ENCODE measurements at places on chromosomes 1 and 21. TPM values are rescaled to one million over a fixed set of nuclear protein-coding genes. Genes with fewer than 3 reads are reported as not detected.

DNA sequence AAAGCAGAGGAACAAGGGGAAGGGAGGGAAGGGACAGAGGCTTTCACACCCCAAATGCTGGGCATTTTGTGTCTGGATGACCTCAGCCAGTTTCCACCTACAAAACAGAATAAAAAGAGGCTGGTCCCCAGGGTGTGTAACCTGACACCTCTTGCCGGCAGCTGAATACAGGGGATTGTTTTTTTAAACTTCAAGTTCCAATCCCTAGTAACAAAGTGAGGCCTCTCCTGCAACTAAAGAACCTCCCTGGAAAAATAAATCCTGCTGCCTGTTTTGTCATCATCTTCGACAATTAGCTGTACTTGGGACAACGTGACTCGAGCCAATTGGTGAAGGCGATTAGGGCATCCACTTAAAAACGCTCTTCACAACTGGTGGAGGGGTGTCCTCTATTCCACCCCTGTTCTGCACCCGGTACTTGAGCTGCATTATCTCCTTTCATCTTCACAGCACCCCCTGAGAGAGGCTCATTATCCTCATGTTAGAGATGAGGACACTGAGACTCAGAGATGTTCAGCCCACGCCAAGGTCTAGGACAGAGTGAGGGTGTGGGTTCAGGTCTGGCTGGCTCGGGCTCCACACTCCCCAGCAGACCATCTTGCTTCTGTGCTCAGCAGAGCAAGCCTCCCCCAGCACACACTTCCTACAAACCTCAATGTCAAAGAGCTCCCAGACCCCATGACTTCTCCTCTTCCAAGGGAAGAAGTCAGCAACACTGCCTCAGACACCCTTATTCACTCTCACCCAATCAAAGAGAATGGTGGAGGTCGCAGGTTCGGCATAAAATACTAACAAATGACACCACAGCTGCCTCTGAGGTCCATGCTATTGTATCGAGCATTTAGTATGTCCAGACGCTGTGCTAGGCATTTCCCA, 15.2 kb downstream of the ITPKB start:
- peak; percentile 71 for DNase-seq

DNA sequence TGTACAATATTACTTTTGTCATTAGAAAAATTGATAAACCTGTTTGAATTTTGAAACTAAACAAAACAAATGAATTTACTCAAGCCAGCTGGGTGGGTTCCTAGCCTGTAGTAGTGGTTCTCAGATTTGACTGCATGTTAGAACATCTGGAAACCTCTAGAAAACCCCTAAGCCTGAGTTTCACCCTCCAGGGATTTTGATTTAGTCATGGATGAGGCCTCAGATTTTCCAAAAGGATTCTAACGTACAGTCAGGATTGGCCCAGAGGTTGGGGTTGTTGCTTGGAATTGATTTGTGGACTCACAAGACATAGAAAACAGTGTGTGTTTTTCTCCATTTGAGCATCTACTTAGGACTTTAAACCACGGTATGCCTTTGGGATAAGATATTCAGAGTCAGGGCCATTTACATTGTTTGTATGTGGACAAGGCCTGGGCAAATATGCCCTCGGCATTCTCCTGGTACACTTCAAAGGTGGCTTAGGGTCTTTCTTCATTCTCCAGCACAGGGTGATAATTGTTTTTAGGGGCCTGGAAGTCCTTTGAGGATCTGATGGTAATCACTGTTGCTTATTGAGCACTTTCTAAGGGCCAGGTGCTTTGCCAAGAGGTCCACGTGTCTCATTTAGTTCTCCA, 42.6 kb downstream of the ATP5PO start:
- DNase-seq: no peak

- DNase-seq: no peak
Observed at GRCh38 chr1:16418823-16419425, 18.3 kb downstream of the SPATA21 start.

- no peak for DNase-seq
Observed at GRCh38 chr21:40696246-40696645, 150.7 kb downstream of the DSCAM start.

DNA sequence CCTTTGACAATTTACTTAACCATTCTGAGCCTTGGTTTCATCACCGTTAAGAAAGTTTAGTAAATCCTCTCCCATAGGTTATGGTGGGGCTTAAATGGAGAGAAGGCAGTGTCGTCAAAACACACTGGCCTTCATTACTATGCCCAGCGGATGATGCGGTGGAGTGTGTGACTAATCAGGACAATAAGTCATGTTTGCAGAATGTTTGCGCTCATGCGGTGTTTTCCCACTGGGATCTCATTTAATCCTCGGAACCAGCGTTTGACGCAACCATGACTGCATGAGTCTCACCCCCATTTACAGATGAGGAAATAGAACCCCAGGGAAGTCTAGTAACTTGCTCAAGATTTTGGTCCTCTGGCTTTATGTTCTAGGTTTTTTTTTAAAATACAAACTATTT, 17.5 kb downstream of the SLC26A9 start:
- DNase-seq: peak; percentile 95

- no peak for DNase-seq
Observed at GRCh38 chr1:1132042-1132950, 16.4 kb upstream of the C1orf159 start.

DNA sequence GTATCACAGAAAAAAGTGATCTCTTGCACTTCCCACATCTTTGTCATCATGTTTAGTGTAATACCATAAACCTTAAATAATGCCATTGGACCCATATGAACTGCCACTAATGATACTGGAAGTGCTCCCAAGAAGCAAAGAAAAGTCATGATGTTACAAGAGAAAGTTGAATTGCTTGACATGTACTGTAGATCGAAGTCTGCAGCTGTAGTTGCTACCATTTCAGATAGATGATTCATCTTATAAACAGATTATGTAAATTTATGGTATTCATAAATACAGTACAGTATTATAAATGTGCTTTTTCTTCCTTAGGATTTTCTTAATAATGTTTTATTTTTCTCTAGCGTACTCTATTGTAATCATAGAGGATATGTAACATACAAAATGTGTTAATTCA, 30.1 kb upstream of the LAMC2 start:
- no peak for DNase-seq

- no peak for DNase-seq
Observed at GRCh38 chr1:41803656-41804055, 115.1 kb downstream of the HIVEP3 start.

- peak; percentile 44 for DNase-seq
Observed at GRCh38 chr21:40752125-40752524, 94.8 kb downstream of the DSCAM start.

- peak; percentile 73 for DNase-seq
Observed at GRCh38 chr21:29155118-29155932, 24.9 kb downstream of the MAP3K7CL start.

GRCh38 chr1:45499415-45499769, 481 bp downstream of the CCDC163 start:
- peak; percentile 27 for DNase-seq

DNA sequence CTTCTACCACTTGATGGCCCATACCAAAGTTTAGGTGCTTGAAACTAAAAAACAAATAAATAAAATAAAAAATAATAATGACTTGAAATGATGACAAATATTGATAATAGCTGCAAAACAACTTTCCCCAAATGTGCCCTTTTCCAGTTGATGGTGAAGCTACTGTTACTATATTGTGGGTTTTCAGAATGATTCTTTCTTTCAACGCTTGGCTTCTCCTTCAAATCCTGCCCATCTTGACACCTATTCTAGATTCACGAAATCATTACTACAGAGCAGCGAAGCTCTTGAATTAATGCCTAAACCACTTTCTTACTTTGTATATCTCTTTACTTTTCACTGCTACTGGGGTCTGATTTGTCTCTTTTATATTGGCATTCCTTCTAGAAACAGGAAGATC, 9.2 kb upstream of the C1orf141 start:
- DNase-seq: no peak

DNA sequence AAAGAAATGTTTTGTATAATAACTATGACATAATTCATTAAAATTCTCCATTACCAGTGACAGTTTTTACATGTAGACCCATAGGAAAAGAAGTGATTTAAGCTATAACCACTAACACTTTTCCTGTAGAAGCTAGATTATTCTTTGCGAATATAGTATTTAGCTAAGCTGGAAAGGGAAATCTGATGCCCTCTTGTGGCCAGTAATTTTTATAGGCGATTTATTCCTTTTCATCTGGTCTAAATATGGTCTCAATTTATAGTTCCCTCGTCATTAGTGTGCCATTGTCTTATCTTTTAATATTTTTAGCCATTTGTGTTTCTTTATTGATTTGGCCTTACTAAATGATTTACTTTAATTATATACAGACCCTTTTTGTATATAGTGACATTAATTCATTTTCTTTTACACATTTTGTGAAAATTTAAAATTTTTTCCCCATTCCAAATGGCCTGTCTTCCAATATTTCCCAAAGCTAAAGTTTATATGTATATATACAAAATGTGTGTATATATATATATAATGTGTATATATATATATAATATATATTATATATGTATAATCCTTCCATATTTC, 26.7 kb downstream of the BTG3 start:
- DNase-seq: peak; percentile 24

DNA sequence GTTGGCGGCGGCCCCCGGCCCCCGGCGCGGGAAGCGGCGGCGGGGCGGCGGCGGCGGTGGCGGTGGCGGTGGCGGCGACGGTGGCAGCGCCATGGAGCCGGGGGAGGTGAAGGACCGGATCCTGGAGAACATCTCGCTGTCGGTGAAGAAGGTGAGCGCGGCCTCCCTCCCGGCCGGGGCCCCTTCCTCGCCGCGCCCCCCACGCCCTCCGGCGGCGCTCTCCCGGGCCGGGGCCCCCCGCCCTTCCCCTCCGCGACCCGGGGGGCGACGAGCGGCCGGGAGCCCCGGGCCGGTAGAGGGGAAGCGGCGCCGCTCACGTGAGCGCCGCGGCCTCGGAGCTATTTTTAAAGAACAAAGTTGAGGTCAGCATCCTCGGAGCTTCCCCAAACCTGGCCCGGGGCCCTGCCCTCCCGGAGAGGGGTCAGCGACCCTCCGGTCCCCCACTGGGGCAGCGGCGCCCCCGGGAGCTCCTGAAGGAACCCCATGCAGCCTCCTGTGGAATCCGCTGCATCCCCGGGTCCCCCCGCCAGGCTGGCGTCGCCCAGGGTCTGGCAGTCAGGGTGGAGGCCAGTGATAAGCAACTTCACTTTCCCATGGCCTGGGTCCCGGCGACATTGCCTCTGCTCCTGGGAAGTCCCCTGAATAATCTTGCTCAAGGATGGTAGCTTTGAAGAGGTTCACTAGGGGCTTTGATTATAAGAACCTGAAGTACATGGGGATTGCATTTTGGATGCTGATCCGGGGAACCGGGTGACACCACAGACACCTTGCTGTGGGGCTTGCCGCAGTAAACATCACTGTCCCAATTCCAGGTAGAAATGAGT, 560 bp downstream of the PLEKHM2 start:
- peak; percentile 39 for DNase-seq

DNA sequence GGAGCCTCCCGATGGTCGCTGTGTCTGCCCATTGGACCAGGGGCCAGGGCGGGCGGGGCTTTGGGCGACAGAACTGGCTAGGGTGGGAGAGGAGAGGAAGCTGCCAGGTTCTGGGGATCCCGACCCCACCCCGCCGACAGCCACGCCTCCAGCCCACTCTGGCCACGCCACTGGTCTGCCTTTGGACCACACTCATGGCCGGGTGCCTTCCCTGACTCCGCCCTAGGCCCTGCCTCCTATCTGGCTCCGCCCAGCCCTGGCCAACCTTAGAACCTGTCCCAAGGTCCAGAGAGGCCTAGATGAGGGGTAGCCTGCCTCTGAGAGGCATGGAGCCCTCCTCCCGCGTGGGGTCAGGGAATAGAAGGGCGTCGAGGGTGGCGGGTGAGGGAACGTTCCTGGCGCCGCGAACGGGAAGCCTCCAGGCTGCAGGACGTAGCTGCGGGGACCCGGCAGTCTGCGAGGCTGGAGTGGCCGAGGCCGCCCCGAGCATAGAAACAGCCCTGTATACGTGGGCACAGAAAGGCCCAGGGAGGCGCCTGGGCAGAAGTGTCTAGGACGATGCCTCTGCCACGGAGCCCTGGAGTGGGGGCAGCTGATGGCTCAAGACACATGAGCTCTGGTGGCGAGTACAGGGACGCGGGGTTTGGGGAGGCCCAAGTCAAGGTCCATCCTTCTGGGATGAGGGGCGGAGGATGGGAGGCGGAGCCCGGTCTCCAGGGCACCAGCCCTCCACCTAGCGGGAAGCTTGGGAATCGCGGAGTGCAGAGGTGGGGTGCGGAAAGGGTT, 11.5 kb upstream of the COL16A1 start:
- DNase-seq: peak; percentile 95

- DNase-seq: no peak
Observed at GRCh38 chr1:27527223-27527889, 37.4 kb upstream of the WASF2 start.

GRCh38 chr1:243639027-243639658, 210.9 kb downstream of the AKT3 start:
- DNase-seq: no peak

CAPN8 gene
- not detected for total RNA-seq

SYF2 gene
- 58.2 TPM for total RNA-seq

KRTAP7-1 gene
- not detected for total RNA-seq

IFI44 gene
- total RNA-seq: 171 TPM

BRINP2 gene
- total RNA-seq: 0.69 TPM

LAMB3 gene
- total RNA-seq: 7.8 TPM

NTMT2 gene
- not detected for total RNA-seq

GABPB2 gene
- total RNA-seq: 3.5 TPM
